ENCODE measurements at places on chromosomes 6 and 20.

DNA sequence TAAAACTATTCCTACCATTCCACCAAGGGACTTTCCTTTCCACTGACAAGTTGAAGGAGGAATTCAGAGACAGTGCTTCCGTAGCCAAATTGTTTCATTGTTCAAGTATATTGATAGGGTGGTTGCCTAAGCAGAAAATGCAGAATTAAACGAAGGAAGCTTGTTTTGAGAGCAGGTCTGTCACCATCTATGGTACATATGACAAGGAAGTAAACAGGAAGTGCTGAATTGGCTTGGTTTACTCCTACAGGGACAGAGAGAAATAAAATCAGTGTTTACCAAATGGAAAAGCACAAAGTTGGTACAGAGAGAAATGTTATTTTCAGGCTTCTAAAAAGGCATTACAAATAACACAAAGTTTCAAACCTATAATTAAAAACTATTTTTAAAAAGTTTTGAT is 421.8 kb downstream of the CDC5L start:
- no peak for DNase-seq

- no peak for DNase-seq
Observed at GRCh38 chr6:162481938-162482337, 245.6 kb downstream of the PRKN start.

- DNase-seq: no peak
Observed at GRCh38 chr6:46042355-46042999, 26.8 kb upstream of the CLIC5 start.

- DNase-seq: peak; percentile 23
Observed at GRCh38 chr6:161374971-161375873, 101.4 kb upstream of the AGPAT4 start.

GRCh38 chr6:16421462-16421960 is 183.1 kb downstream of the GMPR start:
- DNase-seq: no peak

All from NCI-H510A (cell line).